NCI-H1105 (cell line): ENCODE measurements at places on chromosomes 11 and 22.

- DNase-seq = no peak
Observed at GRCh38 chr22:50067244-50067643, 9.1 kb upstream of the TTLL8 start.

DNA sequence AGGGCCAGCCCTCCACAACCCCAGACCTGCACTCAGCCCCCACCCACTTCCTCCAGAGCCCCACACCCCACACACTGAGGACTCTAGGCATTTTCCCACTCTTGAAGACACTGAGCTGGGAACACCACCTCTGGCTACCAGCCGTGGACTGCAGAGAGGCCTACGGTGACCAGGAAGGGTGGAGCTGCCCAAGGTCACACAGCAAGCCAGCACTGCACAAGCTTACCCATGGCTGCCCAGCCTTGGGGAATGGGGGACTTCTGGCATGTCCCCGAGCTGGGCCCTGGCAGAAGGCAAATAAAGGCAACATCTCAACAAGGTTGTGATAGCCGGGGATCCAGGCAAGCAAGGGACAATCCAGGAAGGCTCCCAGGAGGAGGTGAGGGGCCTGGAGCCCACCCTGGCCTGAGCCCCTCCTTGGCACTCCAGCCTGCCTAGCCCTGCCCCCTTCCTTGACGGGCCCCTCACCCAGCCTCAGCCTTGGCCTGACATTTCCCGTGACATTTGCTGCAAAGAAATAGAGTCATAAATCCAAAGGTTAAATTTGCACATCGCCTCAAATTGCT lies 5.5 kb downstream of the RTN4R start:
- no peak for DNase-seq

GRCh38 chr11:46280706-46281105 lies 3.2 kb downstream of the CREB3L1 start:
- no peak for DNase-seq

DNA sequence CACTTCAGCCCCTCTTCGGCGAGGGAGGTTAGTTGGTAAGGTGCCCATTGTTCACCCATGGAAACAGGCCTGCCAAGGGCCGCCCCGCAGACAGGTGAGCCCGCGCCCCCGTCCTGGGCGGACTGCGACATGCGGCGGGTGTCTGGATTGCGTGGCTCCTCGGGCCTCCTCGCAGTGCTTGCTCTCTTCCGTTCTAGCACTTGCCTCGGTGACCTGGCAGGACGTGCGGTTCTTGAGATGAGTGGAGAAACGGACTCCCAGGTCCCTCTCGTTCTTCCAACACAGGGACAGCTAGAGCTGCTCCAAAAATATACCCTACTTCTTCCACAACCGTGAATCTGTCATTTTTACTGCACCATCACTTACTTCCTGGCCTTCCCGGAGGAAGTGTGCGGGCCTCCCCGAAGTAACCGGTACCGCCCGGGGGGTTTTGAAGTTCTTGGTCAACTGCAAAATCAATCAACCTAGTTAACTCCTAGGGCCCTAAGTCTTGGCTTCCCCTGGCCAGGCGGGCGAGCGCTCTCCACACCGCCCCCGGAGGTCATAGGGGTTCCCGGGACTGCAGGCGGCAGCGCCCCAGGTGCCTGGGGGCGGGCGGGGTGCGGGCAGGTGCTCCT lies 745 bp upstream of the ZBTB44 start:
- DNase-seq = peak; percentile 47

DNA sequence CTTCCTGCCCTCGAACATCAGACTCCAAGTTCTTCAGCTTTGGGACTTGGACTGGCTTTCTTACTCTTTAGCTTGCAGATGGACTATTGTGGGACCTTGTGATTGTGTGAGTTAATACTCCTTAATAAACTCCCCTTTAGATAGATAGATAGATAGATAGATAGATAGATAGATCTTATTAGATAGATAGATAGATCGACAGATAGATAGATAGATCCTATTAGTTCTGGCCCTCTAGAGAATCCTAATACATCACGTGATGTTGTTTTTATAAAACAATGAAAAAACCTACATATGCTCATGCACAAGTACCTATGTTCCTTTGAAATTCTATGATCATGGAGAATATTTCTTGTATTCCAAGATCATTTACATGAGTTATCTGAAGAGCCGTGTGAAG lies 23.9 kb downstream of the APOBEC3H start:
- DNase-seq = no peak

- no peak for DNase-seq
Observed at GRCh38 chr11:71537537-71537936, 288 bp upstream of the KRTAP5-8 start.

- DNase-seq = peak; percentile 46
Observed at GRCh38 chr11:19938169-19938856, 222.0 kb downstream of the DBX1 start.

- no peak for DNase-seq
Observed at GRCh38 chr11:4118107-4118506, 23.5 kb downstream of the RRM1 start.

GRCh38 chr11:95156133-95156721 lies 66.6 kb downstream of the ENDOD1 start:
- DNase-seq = no peak

DNA sequence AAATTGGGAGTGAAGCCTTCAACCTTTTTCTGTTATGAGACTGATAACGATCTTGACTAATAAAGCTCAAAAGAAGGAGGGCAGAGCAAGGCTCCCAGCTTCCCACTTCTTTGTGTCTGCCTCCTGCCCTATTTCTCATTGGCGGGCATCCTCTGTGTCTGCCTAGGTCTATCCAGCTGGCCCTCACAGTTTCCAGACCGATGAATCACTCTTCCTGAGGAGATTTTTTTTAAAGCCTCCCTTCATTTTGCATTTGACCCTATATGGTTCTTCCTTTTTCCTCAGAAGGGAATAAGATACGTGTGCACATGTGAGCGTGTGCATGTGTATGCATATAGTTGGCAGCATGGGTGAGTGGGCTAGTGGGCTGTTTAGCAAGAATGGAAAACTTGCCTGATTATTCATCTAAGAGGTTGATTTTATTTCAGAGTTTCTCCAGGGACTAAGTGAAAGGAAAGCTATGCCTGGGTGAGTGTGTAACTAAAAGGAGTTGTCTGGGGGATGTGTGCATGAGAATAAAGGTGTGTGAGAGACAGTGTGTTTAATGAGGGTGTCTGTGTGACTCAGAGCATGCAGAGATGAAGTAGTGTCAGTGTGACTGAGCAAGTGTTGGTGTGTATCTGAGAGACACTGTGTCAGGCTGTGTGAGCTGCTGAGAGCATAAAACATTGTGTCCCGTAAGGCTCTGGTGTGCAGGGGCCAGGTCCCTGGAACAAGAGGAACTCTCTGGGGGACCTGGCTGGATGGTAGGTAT lies 12.2 kb downstream of the PHLDB1 start:
- no peak for DNase-seq

- no peak for DNase-seq
Observed at GRCh38 chr11:128283451-128283850, 303.9 kb downstream of the ETS1 start.

DNA sequence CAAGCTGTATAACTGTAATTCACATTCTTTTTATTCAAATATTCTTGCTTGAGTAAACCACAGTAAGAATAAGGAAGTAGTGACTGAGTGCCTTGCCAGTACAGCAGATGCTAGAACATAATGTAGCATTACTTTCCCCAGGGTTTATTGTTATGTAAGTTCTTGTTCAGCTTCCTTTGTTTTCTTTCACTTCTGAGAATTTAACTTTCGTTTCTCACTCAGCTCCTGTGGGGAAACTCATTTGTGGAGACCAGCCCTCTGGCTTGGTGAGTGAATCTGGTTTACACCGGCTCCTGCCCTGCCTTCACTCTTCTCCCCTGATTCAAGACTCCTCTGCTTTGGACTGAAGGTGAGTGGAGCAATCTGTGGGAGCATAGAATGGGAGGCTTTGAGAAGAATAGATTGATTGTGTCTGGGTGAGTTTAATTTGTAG lies at the start of gene TRIM22:
Gene TRIM22 (plus strand): TSS at position 240 of the 433 bp plus-strand sequence. CDS start 6,443 bp downstream, outside the sequence.
- no peak for DNase-seq

DNA sequence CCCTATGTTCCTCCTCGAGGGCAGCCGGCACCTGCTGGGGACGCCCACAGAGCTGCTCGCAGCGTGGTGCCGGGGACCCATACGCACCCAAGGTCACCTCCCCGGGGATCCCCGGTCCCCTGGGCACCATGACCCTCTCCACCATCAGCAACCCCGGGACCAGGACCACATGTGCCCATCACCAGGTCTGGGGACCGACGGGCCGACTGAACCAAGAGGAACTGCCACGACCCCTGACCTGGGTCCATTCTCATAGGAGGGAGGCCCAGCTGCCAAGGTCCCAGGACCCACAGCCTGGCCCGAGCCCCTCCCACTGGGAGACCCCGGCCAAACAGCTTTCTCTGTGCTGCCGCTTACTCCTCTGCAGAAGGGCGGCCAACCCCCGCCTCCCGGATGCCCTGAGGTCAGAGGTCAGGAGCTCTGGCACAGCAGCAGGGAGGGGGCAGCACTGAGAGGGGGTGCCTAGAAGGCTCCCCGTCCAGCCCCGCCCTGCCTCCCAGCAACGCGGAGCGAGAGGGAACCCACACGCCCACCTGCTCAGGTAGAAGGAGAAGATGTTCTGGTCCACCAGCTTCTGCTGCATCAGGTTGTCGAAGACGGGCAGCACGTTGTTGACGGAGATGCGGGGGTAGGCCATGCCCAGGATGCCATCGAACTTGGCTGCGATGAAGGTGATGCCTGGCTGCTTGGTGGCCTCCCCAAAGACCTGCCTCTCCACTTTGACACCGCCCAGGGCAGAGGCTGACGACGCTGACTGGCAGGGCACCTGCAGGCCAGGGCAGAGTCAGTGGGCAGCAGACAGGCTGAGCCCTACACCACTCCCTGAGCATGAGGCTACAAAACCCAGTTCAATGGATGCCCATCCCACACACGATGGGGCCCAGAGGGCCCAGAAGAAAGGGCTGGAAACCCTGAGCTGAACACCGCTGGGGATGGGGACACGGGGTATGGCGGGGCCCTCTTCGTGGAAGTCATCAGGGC lies 6.6 kb downstream of the CTSD start:
- DNase-seq = no peak

GRCh38 chr11:68524213-68524612 lies 63.7 kb downstream of the PPP6R3 start:
- no peak for DNase-seq

- no peak for DNase-seq
Observed at GRCh38 chr22:41446057-41446501, 522 bp downstream of the TOB2 start.

DNA sequence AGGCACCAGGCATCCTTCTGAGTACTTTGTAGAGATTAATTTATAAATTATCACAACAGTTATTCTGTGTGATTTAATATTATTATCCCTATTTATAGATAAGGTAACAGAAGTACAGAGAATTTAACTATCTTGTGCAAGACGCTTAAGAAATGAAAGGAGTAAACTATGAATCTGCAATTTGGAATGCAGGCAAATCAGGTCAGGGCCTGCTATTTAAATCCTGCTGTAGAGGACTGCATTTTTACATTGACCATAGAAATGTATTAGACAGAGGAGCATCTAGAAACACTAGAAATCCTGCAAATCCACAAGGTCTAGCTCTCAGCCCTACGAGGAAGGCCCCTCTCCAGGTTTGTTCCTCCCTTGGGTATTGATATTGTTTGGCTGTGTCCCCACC lies 336.2 kb downstream of the ETS1 start:
- DNase-seq = no peak

DNA sequence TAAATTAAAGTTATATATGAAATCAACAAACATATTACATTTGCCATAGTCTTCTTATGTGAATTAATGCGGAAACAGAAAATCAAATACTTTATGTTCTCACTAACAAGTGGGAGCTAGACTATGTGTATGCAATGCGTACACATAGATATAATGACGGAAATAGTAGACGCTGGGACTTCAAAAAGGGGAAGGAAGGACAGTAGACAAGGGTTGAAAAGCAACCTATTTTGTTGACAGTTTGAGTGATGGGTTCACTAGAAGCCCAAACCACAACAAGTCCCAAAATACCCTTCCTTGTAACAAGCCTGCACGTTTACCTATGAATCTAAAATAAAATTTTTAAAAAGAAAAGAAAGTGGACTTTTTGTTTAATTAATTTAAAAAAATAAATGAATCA lies 430.8 kb upstream of the CNTN5 start:
- DNase-seq = no peak

DNA sequence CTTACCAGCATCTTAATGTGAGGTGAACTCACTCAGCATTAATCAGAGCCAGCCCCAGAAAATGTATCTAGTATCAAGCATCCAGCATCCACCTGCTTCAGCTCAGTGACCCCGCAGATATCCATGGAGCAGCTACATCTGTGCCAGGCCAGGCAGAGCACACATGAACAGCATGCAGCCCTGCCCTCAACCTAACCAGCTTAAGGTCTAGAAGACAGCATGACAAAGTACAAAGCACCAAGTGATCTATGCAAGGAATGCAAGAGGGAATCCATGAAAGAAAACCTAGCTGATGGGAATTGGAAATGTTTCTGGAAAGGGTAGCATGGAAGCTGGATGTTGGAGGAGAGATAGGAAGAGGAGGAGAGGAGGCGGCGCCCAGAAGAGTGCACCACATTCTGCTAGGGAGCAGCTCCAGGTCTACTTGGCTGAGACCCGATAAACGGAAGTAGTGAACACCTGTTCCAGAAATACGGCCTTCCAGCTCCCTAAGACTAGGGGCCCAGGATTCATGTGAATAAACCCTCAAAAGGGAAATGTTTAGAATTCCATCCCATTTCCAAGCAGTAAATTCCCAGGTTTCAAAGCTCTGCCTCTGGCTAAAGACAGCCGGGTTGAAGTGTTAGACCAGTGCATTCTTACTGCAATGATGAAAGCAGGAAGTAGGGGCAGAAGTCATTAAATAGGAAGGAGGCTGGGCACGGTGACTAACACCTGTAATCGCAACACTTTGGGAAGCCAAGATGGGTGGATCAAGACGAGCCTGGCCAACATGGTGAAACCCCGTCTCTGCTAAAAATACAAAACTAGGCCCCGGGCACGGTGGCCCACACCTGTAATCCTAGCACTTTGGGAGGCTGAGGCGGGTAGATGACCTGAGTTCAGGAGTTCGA lies 23.5 kb upstream of the L3MBTL2 start:
- no peak for DNase-seq

- DNase-seq = no peak
Observed at GRCh38 chr22:48940266-48941032, 887.2 kb downstream of the BRD1 start.

DNA sequence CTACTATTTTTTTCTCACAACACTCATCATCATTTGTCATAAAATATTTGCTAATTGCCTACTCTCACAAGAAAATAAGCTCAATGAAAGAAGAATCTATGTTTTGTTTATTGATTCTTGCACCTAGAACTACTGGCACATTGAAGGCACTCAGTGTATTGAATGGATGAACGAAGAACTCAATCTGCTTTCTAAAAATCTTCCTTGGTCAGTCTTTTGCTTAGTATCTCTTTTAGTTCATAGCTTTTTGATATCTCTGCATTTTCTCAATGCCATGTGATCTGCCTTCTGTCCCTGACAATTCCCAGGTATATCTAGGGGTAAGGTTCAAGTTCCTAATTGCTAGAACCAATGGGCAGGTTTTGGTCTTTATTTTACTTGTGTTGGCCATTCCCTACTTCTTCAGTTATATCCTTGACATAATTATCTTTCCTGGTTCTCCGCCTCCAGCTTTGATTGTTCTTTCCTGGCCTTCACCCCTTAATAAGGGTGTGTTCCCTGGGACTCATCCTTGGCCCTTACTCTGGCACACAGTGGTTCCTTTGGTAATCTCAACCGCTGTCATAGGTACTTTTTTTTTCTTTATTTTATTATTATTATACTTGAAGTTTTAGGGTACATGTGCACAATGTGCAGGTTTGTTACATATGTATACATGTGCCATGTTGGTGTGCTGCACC lies 96.4 kb downstream of the CCDC83 start:
- DNase-seq = no peak

GRCh38 chr11:46359953-46360352 lies 12.7 kb downstream of the DGKZ start:
- no peak for DNase-seq

- DNase-seq = no peak
Observed at GRCh38 chr11:91630916-91631673, 593.5 kb upstream of the FAT3 start.
